ENCODE measurements at places on chromosomes 1 and 21.

GRCh38 chr1:113325022-113325421, 65.3 kb upstream of the MAGI3 start:
- no peak for DNase-seq

DNA sequence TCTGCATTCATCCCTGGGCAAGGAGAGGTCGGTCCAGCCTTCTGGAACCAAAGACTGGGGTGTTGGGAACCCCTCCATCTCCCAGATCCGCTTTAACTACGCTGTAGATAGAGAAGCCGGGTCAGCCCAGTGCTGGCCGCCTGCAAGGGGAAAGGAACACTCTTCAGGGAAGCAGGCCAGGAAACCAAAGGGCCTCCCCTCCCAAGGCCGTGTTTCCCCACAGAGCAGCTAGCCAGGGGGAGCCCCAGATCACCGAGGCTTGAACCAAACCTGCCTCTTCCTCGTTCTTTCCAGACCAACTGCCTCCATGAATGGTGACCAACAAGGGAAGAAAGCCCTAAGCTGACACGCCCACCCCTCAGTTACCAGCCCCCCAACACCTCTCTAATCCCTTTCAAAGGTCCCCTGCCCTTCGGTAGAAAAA, 1.2 kb upstream of the CHD5 start:
- no peak for DNase-seq

DNA sequence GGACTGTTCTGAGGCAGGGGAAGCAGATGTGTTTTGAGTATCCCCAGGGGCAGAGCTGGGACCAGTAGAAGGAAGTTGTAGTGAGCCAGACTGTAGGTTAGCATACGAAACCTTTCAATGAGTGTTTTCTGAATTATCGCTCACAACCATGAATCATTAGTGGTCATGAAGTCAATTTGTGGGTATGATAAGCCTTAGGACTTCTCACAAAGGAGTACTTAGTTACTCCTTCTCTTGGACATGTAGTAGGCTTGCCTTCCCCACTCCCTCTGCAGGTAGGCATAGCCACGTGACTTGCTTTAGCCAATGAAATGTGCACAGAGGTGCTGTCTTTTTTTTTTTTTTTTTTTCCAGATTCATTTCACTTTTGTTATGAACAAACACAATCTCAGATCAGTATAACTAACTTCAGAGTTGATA, 23.9 kb upstream of the FAAH start:
- DNase-seq, result no peak

- DNase-seq, result peak; percentile 26
Observed at GRCh38 chr1:218521414-218522169, 176.5 kb downstream of the TGFB2 start.

- peak; percentile 76 for DNase-seq
Observed at GRCh38 chr1:206725109-206725963, 40.6 kb downstream of the MAPKAPK2 start.

DNA sequence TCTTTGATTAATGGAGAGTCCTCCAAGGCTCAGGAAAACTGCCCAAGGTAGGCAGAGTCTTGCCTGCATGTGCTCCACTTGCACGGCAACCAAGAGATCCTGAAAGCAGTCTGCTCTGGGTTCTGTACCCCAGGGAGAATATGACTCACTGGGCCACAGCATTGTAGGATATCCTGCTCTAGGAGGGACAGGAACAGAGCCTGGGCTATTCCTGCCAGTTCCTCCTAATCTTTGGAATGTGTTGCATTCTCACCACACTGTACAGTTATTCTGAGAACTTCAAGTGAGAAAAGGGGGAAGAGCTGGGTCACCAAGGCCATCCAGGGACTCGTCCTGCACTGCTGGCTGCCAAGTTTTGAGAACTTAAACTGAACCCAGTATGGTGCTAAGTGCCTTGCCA, 278.5 kb downstream of the MATN1 start:
- no peak for DNase-seq

GRCh38 chr21:21137986-21138385, 139.8 kb downstream of the NCAM2 start:
- no peak for DNase-seq

- no peak for DNase-seq
Observed at GRCh38 chr21:31348188-31348587, 4.1 kb upstream of the TIAM1 start.
